ENCODE measurements at places on chromosomes 3 and 15.
A peak's percentile ranks its signal among the peaks of the same experiment; 100 is the strongest.

- H3K36me3 ChIP-seq, result no peaks in the 10 kb centered on the region
- H3K4me3 ChIP-seq, result no peak overlapping the region
- H3K4me1 ChIP-seq, result no peaks in the 10 kb centered on the region
- no peak overlapping the region for H3K27ac ChIP-seq
- DNase-seq, result no peak
- H3K27me3 ChIP-seq, result peaks cover 50% of the 10 kb centered on the region
Observed at GRCh38 chr15:78663703-78664102, 22.7 kb upstream of the CHRNB4 start.

DNA sequence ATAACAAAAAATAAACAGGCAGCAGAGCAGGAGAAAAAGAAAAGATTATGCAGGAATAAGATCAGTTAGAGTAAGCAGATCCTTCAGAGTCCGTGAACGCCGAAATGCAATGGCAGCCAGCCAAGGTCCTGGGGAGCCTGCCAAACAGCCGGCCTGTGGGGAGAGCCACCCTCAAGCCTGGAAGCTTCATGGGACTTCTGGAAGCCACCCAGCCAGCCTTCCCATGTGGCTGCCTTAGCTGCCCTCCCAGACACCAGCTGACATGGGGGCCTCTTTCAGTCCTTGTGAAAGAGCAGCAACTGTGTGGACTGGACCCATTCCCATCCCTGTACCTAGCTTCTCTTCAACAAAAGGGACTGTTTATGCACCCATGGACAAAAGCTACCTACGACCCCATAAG is 64.9 kb upstream of the RAD18 start:
- H3K36me3 ChIP-seq, result peaks cover 4% of the 10 kb centered on the region
- peaks cover 21% of the 10 kb centered on the region for H3K27me3 ChIP-seq
- no peak overlapping the region for H3K27ac ChIP-seq
- DNase-seq, result no peak

GRCh38 chr15:40323953-40324937 is 753 bp downstream of the INAFM2 start:
- H3K4me1 ChIP-seq, result peaks cover 46% of the 10 kb centered on the region
- no peak overlapping the region for H3K27ac ChIP-seq
- H3K27me3 ChIP-seq, result no peaks in the 10 kb centered on the region
- peak overlapping the region; percentile 68 for H3K4me3 ChIP-seq

DNA sequence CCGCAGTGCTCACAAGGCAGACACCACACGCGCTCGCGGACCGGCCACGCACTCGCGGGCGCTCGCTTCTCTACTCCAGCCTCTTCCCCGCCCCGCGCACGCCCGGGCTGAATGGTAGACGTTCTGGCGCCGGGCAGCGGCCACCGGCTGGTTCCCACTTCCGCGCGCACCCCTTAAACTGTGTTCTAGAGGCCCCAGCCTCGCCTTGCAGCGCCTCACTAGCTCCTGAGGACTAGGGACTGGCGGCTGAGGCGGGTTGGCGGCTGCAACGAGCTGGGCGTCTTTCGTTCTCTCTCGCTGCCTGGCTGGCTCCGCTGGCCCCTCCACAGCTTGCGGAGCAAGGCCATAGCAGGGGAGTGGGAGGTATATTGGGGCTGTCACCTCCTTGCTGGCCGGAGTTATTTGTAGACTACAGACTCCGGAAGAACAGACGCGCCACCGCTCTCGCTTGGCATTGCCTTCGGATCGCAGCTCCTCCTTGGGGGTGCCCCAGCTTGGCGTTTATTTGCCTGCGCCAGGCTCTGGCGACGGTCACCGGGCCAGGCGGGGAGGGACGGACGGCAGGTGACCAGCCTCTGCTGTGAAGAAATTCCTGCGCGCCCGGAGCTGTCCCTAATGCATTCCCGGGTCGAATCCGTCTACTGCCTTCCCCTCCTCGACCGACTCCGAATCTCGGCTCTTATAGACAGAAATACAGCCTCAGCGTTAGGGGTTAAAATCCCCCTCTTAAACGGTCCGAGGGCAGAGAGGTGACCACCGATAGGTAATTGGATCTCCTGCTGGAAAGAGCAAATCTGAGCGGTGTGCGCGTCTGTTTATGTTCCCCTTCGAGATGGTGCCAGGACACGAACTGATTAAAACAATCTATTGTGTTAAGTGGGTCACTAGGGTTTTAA is 1.3 kb downstream of the GREM1 start:
- H3K4me1 ChIP-seq, result peaks cover 12% of the 10 kb centered on the region
- H3K27ac ChIP-seq, result no peak overlapping the region
- DNase-seq, result no peak
- peak overlapping the region; percentile 31 for H3K4me3 ChIP-seq
- peaks cover 2% of the 10 kb centered on the region for H3K36me3 ChIP-seq

DNA sequence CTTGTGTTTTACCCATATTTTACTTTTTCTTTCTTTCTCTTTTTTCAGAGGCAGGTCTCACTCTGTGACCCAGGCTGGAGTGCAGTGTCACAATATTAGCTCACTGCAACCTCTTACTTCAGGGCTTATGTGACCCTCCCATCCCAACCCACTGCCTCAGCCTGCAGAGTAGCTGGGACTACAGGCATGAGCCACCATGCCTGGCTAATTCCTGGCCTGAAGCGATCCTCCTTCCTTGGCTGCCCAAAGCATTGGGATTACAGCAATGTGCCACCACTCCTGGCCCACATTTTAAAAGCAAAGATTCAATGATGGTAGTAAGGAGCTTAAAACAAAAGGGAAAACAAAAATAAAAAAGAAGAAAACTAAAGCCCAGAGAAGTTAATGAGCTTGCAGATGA is 11.1 kb upstream of the CDV3 start:
- H3K36me3 ChIP-seq, result no peaks in the 10 kb centered on the region
- H3K4me1 ChIP-seq, result no peaks in the 10 kb centered on the region
- DNase-seq, result no peak
- no peak overlapping the region for H3K4me3 ChIP-seq

DNA sequence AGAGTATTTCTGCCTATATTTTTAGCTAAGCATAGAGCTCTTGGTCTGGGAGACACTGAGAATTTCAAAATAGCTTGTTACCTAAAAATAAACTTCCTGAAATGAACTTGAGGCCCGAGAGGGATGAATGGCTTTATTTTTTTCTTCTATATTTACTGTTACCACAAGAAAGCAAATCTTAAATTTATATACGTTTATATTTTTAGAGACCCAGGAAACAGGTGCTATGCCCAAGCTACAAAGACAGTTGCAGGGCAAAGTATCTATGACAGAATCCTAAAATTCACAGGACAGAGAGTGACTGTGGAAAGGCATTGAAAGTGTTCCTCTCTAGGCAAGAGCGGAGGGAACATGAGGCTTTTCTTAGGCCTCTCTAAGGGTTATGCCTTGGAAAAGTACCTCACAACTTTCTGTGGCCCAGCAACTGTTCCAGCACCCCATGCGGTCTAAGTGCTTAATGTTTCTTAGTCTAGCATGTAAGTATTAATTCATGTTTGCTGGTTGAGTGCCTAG is 36.5 kb downstream of the TGFBR2 start:
- H3K27ac ChIP-seq, result peak overlapping the region; percentile 84
- DNase-seq, result no peak
- H3K27me3 ChIP-seq, result no peaks in the 10 kb centered on the region
- H3K36me3 ChIP-seq, result peaks cover 26% of the 10 kb centered on the region
- peak overlapping the region; percentile 78 for H3K4me3 ChIP-seq

GRCh38 chr3:10010878-10011465 is 15.3 kb upstream of the FANCD2 start:
- peaks cover 16% of the 10 kb centered on the region for H3K4me1 ChIP-seq
- H3K27me3 ChIP-seq, result no peaks in the 10 kb centered on the region
- peak; percentile 64 for DNase-seq
- no peak overlapping the region for H3K27ac ChIP-seq

DNA sequence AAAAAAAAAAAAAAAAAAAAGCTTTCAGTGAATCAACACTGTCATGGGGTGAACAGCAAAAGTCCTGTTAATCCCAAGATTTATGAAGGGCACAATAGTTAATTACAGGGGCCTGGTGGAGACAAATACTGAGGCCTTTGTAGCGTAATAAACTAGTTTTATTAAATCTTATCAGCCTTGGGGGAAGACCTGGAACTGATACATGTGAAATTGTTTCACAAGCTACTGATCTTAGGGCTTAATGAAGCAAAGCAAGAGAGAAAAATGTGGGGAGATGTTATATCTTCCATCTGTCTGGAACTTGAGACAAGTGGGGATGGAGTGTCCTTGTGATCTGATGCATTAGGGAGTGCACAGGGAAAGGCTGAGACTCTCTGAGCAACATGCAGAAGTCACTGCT is 47.9 kb upstream of the OSBPL11 start:
- DNase-seq, result no peak
- no peaks in the 10 kb centered on the region for H3K27me3 ChIP-seq
- H3K4me3 ChIP-seq, result no peak overlapping the region
- no peak overlapping the region for H3K27ac ChIP-seq

- H3K27me3 ChIP-seq, result no peaks in the 10 kb centered on the region
- DNase-seq, result no peak
- peaks cover 12% of the 10 kb centered on the region for H3K4me1 ChIP-seq
- H3K36me3 ChIP-seq, result no peaks in the 10 kb centered on the region
Observed at GRCh38 chr3:71316066-71316777, 267.3 kb downstream of the FOXP1 start.

GRCh38 chr15:66186049-66186825 is 67.3 kb downstream of the MEGF11 start:
- no peak overlapping the region for H3K27ac ChIP-seq
- H3K27me3 ChIP-seq, result peaks cover 81% of the 10 kb centered on the region
- no peaks in the 10 kb centered on the region for H3K36me3 ChIP-seq
- no peak overlapping the region for H3K4me3 ChIP-seq
- no peaks in the 10 kb centered on the region for H3K4me1 ChIP-seq
- DNase-seq, result no peak

- peaks cover 1% of the 10 kb centered on the region for H3K36me3 ChIP-seq
- no peaks in the 10 kb centered on the region for H3K4me1 ChIP-seq
- no peak for DNase-seq
- H3K27me3 ChIP-seq, result peaks cover 35% of the 10 kb centered on the region
- no peak overlapping the region for H3K4me3 ChIP-seq
Observed at GRCh38 chr3:123657568-123657967, 72.7 kb upstream of the HACD2 start.

DNA sequence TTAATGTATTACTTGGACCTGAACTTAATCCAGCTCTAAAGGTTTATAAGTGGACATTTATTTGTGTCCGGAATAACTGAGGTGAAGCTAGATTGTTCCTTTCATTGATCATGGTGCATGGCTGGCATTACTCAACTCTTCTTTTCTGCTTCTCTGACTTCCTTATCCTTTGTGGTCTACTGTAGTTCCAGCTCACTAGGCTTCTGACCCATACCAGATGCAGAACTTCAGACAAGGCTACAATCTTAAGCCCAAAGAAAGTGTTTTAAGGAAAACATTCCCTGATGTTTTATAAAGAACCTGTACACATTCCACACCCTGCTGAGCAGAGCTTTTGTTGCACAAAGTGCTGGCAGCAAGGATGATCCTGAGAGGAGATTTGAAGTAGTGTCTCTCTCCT is 250.8 kb upstream of the TGFBR2 start:
- no peak for DNase-seq
- peaks cover 42% of the 10 kb centered on the region for H3K4me1 ChIP-seq
- peaks cover 6% of the 10 kb centered on the region for H3K36me3 ChIP-seq
- no peak overlapping the region for H3K27ac ChIP-seq
- H3K4me3 ChIP-seq, result no peak overlapping the region

GRCh38 chr15:29792426-29793159 is 29.7 kb downstream of the TJP1 start:
- no peak overlapping the region for H3K4me3 ChIP-seq
- no peaks in the 10 kb centered on the region for H3K36me3 ChIP-seq
- no peak for DNase-seq
- H3K27me3 ChIP-seq, result peaks cover 51% of the 10 kb centered on the region

GRCh38 chr3:104961851-104962250 is 404.9 kb upstream of the ALCAM start:
- no peak overlapping the region for H3K4me3 ChIP-seq
- H3K27ac ChIP-seq, result no peak overlapping the region
- no peaks in the 10 kb centered on the region for H3K27me3 ChIP-seq
- no peak for DNase-seq
- H3K36me3 ChIP-seq, result no peaks in the 10 kb centered on the region

DNA sequence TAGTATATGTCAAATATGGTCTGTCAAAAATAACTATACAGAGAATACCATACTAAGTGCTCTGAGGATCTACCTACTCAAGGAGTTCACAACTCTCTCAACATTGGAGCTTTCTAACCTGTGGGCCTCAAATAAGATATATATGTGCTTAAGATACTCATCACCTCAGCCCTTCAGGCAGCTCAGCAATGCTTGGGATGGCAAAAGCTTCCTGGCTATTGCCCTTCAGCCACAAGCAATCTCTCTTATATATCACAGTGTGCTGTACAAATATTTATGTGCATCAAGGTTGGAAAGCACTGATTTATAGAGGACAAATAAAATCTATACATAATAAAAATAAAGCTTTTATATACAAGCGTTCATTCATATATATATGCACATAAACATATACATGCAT is 40.3 kb downstream of the ICE2 start:
- H3K36me3 ChIP-seq, result peaks cover 21% of the 10 kb centered on the region
- no peaks in the 10 kb centered on the region for H3K27me3 ChIP-seq

- peak within 1 kb of the TSS; percentile 79 for H3K4me3 ChIP-seq
- H3K27ac ChIP-seq, result peak within 1 kb of the TSS; percentile 58
- H3K36me3 ChIP-seq, result no peaks in the 10 kb centered on the region
- H3K4me1 ChIP-seq, result peaks cover 22% of the 10 kb centered on the region
Observed at GRCh38 chr15:93088981-93089726, at the start of gene RGMA. Gene RGMA, minus strand, starts transcription at chr15:93089211. Its CDS starts 279 bp downstream, at chr15:93088932.

GRCh38 chr3:8197384-8197783 is 304.2 kb upstream of the LMCD1 start:
- no peaks in the 10 kb centered on the region for H3K4me1 ChIP-seq
- H3K36me3 ChIP-seq, result peaks cover 1% of the 10 kb centered on the region
- H3K27me3 ChIP-seq, result peaks cover 25% of the 10 kb centered on the region
- H3K4me3 ChIP-seq, result no peak overlapping the region
- DNase-seq, result no peak

- peaks cover 86% of the 10 kb centered on the region for H3K4me1 ChIP-seq
- peak overlapping the region; percentile 67 for H3K4me3 ChIP-seq
- peaks cover 18% of the 10 kb centered on the region for H3K36me3 ChIP-seq
- no peak for DNase-seq
Observed at GRCh38 chr15:67072442-67072841, 7.0 kb downstream of the SMAD3 start.

GRCh38 chr3:53730576-53730975 is 115.6 kb downstream of the CHDH start:
- no peak for DNase-seq
- no peak overlapping the region for H3K4me3 ChIP-seq
- H3K27ac ChIP-seq, result no peak overlapping the region
- H3K36me3 ChIP-seq, result no peaks in the 10 kb centered on the region
- H3K4me1 ChIP-seq, result no peaks in the 10 kb centered on the region

- no peaks in the 10 kb centered on the region for H3K27me3 ChIP-seq
- H3K36me3 ChIP-seq, result no peaks in the 10 kb centered on the region
- H3K4me3 ChIP-seq, result no peak overlapping the region
- DNase-seq, result no peak
- H3K4me1 ChIP-seq, result no peaks in the 10 kb centered on the region
Observed at GRCh38 chr15:95758851-95759250, 571.6 kb upstream of the NR2F2 start.

- DNase-seq, result no peak
- no peak overlapping the region for H3K27ac ChIP-seq
- no peaks in the 10 kb centered on the region for H3K27me3 ChIP-seq
Observed at GRCh38 chr3:22582266-22582665, 620.9 kb upstream of the UBE2E2 start.

- H3K36me3 ChIP-seq, result peaks cover 1% of the 10 kb centered on the region
- no peak overlapping the region for H3K4me3 ChIP-seq
- no peak for DNase-seq
Observed at GRCh38 chr3:4614927-4615326, 121.8 kb downstream of the ITPR1 start.

Measured in central memory CD8-positive, alpha-beta T cell (primary cell).